Ovary (tissue), 10 donors: ENCODE measurements at places on chromosomes 5 and 9. TPM values are rescaled to one million over a fixed set of nuclear protein-coding genes. Genes with fewer than 3 reads are reported as not detected.
A peak's percentile ranks its signal among the peaks of the same experiment; 100 is the strongest.

DMGDH gene
- total RNA-seq = 4.2 TPM

MEF2C gene
- total RNA-seq = 73.4 TPM

CNOT8 gene
- 34.0 TPM for total RNA-seq

ROPN1L gene
- total RNA-seq = 4.1 TPM

FOXI1 gene
- not detected for total RNA-seq

PROB1 gene
- total RNA-seq = 0.92 TPM

SLC6A3 gene
- total RNA-seq = 0.05 TPM

EMB gene
- total RNA-seq = 13.5 TPM

TICAM2 gene
- total RNA-seq = 4.9 TPM

DNA sequence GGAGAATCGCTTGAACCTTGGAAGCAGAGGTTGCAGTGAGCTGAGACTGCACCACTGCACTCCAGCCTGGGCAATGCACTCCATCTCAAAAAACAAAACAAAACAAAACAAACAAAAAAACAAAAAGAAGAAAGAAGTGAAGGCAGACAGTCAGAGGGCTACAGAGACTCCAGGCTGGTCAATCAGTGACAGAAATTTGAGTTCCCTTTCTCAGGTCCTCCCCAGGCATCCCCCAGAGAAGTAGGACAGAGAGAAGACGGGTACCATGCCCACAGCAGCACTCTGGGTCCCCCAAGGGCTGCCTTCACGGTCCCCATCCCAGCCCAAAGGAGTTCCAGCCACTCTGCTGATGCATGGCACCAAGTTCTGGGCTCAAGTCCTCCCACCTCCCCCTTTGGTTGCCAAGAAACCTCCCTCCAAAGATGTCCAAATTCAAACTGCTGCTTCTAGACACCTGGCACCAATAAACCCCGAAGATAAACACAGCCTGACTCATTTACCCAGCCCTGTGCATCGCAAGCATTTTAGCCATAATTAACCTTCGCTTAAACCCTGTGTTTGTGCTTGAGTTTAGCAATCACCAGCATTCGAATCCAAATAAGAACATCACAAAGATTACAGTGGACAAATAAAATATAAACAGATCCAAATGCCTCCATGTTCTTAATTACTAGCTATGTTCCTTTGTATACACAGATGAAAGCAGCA, 24.0 kb downstream of the SEMA4D start:
- H3K27me3 ChIP-seq = no peaks in the 10 kb centered on the region
- no peak overlapping the region for H3K27ac ChIP-seq
- no peak for DNase-seq
- H3K4me3 ChIP-seq = no peak overlapping the region

- H3K4me3 ChIP-seq = no peak overlapping the region
- H3K27ac ChIP-seq = no peak overlapping the region
- no peaks in the 10 kb centered on the region for H3K27me3 ChIP-seq
- DNase-seq = no peak
- peaks cover 2% of the 10 kb centered on the region for H3K4me1 ChIP-seq
- no peaks in the 10 kb centered on the region for H3K36me3 ChIP-seq
These were observed 27.1 kb upstream of the ACTBL2 start for GRCh38 chr5:57509501-57510260.

GRCh38 chr9:130785053-130785452, 50.0 kb upstream of the ABL1 start:
- H3K27ac ChIP-seq = no peak overlapping the region
- no peak for DNase-seq
- no peak overlapping the region for H3K4me3 ChIP-seq

- H3K27me3 ChIP-seq = no peaks in the 10 kb centered on the region
- no peaks in the 10 kb centered on the region for H3K4me1 ChIP-seq
- H3K27ac ChIP-seq = no peak overlapping the region
- no peak overlapping the region for H3K4me3 ChIP-seq
These were observed 141.4 kb upstream of the PUM3 start for GRCh38 chr9:2985343-2985742.

DNA sequence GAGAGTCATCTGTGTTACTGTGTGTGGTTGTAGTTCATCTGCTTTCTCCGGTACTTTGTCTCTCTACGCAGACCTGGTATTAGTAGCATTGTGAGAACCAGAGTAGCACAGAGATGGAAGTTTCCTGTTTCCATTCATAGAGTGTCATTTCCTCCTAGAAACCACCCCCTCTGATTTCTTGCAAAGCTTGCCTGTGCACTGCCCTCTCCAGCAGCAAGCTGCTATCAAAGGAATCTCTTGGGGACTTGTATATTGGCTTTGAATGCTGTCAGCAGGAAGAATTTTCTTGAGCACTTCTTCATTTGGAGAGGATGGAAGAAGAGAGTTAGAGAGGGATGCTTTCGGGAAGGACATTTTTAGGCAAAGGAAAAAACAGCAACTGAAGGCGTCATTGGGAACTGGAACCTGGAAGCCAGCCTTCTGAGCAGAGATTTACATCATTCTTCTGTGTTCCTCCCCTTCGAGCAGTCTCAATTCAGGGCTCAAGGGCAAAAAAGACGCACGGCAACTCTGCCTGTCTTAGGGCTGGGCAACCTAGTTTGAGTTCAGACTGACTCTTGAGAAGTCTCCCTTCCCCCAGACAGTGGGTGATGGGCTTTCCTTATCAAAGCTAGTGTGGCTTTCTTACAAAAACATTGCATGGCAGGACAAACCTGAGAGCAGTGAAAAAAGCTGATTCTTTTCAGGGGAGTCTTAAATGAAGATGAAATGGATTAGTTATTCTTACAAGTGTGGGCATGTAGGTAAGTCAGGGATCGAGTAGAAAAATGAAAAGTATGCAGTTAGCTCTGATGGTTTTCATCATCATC, 226.3 kb downstream of the AOPEP start:
- H3K36me3 ChIP-seq = no peaks in the 10 kb centered on the region
- DNase-seq = peak; percentile 66
- no peaks in the 10 kb centered on the region for H3K27me3 ChIP-seq
- peaks cover 23% of the 10 kb centered on the region for H3K4me1 ChIP-seq
- H3K27ac ChIP-seq = peak overlapping the region; percentile 6
- H3K4me3 ChIP-seq = no peak overlapping the region

- no peak overlapping the region for H3K27ac ChIP-seq
- no peak overlapping the region for H3K4me3 ChIP-seq
- DNase-seq = no peak
- no peaks in the 10 kb centered on the region for H3K4me1 ChIP-seq
- H3K27me3 ChIP-seq = no peaks in the 10 kb centered on the region
- H3K36me3 ChIP-seq = no peaks in the 10 kb centered on the region
These were observed 89.8 kb upstream of the TUT7 start for GRCh38 chr9:86443992-86444391.

GRCh38 chr5:173826086-173826427, 62.1 kb upstream of the CPEB4 start:
- peaks cover 8% of the 10 kb centered on the region for H3K4me1 ChIP-seq
- H3K27me3 ChIP-seq = no peaks in the 10 kb centered on the region
- H3K36me3 ChIP-seq = no peaks in the 10 kb centered on the region
- no peak overlapping the region for H3K27ac ChIP-seq
- no peak for DNase-seq

DNA sequence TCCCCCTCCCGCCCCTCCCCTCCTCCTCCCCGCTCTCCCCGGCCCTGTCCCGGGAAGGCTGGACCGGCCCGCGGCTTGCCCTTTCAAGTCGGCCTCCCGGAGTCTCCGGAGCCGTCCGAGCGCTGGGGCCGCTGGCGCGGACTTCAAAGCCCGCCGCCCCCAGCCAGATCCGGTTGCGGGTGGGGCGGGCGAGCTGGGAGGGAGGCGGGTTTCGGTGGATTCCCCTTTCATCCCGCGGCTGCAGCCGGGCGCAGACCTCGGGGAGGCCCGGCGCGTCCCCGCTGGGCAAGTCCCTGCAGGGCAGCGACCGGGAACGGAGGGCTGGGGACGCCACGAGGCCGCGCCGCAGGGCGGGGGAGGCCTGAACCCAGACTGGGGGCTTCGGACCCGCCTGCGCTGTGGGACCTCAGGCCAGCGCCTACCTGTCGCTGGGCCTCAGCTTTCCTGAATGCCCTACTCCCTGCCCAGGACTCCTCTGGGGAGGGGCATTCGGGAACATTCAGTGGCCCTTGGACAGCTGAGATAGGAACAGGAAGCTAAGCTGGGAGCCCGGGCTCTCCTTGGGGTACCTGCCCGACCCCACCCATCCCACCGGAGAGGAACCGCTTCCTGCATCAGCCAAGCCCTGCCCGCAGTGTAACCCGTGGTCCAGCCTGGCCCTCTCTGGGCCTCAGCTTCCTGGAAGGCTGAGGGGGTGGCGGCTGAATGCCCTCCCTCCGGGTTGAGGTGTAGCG, 23.4 kb downstream of the C9orf50 start:
- peak overlapping the region; percentile 45 for H3K4me3 ChIP-seq
- no peaks in the 10 kb centered on the region for H3K27me3 ChIP-seq
- H3K4me1 ChIP-seq = peaks cover 5% of the 10 kb centered on the region

DNA sequence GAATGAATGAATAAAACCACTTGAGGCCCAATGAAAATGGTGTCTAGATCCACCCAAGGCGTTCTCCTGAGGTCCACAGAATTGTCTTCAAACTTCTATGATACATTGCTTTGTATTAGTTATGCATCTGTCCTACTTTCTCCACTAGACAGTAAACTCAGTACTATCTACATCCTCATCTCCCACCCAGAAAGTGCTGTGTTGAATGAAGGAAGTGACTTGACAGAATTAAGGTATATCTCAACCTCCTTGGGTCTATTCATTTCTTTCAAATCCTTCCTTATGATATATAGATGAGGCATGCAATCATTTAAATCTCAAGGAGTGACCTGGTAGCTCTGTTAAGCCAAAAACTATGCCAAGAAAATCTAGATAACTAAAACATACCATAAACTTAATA, 15.7 kb upstream of the PDCL start:
- H3K36me3 ChIP-seq = no peaks in the 10 kb centered on the region
- no peaks in the 10 kb centered on the region for H3K27me3 ChIP-seq

DNA sequence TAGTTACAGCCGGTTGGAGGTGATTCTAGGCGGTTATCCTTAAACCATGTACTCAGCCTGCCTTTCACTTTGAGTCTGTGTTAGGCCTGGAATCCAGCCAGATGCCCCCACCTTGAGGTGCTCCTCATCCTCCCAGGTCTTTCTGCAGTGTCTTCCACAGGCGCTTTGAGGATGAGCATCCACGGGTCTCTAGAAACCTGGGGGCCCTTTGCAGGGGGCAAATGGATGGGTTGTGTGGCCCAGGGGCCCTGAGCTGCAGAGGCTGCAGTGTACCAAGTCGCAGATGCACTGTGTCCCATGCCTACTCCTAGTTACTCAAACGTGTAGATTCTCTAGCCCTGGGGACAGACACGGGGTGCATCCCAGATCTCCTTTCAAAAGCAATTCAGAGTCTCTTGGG, 242.1 kb upstream of the IRX1 start:
- H3K27me3 ChIP-seq = no peaks in the 10 kb centered on the region
- H3K4me3 ChIP-seq = no peak overlapping the region
- H3K4me1 ChIP-seq = no peaks in the 10 kb centered on the region

DNA sequence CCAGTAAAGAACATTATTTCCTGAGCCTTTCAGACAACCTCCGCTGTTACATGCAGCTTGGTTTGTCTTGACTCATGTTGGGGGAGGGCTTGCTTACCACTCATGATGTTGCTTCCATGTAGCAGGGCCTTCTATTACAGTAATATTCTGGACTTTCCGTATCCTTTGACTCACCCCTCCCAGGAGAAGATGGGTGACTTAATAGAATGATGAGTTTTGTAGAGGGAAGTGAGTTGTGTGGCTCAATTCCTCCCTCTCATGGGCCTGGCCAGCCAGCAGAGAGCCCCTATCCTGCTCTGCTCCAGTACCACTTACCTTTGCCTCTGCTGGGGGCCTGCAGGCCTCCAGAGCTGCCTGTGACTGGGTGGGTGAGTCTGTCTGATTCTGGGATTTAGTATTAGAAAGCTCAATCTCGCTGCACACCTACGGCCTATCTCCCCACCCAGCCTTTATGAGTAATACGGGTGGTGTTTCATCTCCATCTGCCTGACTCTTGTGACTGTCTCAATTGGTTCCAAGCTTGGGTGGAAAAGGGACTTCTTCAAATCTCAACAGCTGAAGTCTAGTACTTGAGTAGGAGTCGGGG, 52.6 kb upstream of the KLF9 start:
- H3K36me3 ChIP-seq = no peaks in the 10 kb centered on the region
- no peak overlapping the region for H3K4me3 ChIP-seq
- no peaks in the 10 kb centered on the region for H3K27me3 ChIP-seq

- H3K27me3 ChIP-seq = no peaks in the 10 kb centered on the region
- no peaks in the 10 kb centered on the region for H3K4me1 ChIP-seq
- no peaks in the 10 kb centered on the region for H3K36me3 ChIP-seq
- no peak for DNase-seq
- H3K4me3 ChIP-seq = no peak overlapping the region
- no peak overlapping the region for H3K27ac ChIP-seq
These were observed 1862.0 kb upstream of the ACO1 start for GRCh38 chr9:30522486-30522885.

DNA sequence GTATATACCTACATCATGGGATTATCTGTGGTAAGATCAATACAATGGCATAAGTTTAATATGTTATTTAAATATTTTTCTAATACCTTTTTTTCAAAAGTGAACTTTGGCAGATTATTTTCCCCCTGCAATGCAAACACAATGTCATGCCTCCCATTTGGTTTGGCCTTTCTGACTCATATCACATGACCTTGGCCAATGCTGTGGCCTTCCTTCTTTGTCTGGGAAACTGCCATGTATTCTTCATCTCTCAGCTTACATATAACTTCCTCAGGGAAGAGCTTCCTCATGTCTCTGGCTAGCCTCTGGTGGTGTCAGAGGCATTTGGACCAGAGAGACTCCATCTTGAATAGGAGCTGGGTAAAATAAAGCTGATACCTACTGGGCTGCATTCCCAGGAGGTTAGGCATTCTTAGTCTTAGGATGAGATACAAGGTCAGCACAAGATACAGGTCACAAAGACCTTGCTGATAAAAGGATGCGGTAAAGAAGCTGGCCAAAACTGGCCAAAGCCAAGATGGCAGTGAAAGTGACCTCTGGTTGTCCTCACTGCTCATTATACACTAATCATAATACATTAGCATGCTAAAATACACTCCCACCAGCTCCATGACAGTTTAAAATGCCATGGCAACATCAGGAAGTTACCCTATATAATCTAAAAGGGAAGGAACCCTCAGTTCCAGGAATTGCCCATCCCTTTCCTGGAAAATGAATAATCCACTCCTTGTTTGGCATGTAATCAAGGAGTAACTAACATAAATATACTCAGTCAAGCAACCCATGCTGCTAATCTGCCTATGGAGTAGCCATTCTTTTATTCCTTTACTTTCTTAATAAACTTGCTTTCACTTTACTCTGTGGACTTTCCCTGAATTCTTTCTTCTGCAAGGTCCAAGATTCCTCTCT, 76.0 kb downstream of the C9orf153 start:
- peaks cover 2% of the 10 kb centered on the region for H3K4me1 ChIP-seq
- no peaks in the 10 kb centered on the region for H3K27me3 ChIP-seq
- H3K36me3 ChIP-seq = no peaks in the 10 kb centered on the region
- H3K4me3 ChIP-seq = no peak overlapping the region
- no peak overlapping the region for H3K27ac ChIP-seq
- no peak for DNase-seq

- H3K4me3 ChIP-seq = no peak overlapping the region
- H3K36me3 ChIP-seq = no peaks in the 10 kb centered on the region
- H3K4me1 ChIP-seq = no peaks in the 10 kb centered on the region
These were observed 67.7 kb downstream of the HMHB1 start for GRCh38 chr5:143879646-143880045.

- H3K27me3 ChIP-seq = no peaks in the 10 kb centered on the region
- H3K4me3 ChIP-seq = no peak overlapping the region
- no peak for DNase-seq
- H3K27ac ChIP-seq = no peak overlapping the region
- H3K36me3 ChIP-seq = no peaks in the 10 kb centered on the region
These were observed 22.3 kb upstream of the TMEM250 start for GRCh38 chr9:136140966-136141365.
